ENCODE measurements at places on chromosomes 2 and 18.

DNA sequence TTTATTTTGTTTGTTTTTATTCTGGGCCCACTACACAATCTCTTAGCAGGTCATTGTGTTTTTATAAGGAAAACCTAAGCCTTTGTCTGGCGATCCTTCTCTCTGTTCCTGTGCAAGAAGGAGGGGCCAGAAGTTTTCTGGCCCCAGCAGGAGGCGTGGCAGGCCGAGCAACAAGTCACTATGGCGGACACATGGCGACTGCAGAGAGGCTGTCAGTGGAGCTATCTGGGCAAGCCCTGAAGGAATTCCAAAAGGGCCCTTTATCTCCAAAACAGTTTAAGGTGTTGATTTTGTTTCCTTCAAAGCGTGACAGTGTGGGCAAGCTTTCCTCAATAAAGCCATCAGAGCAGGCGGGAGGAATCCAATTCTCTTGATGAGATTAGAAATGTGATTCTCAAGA is 118.8 kb upstream of the CTAGE1 start:
- no peak for DNase-seq

DNA sequence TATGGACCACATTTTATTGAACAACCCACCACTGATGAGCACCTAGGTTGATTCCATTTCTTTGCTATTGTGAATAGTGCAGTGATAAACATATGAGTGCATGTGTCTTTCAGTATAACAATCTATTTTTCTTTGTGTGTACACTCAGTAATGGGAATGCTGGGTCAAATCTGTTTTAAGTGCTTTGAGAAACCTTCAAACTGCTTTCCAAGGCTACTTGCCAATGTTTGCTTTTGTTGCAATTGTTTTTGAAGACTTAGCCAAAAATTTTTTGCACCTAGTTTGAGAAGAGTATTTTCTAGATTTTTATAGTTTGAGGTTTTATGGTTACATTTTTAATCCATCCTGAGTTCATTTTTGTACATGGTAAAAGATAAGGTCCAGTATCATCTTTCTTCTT is 587.4 kb upstream of the SETBP1 start:
- DNase-seq: no peak

- DNase-seq: no peak
Measured at GRCh38 chr2:239459606-239460005, 58.8 kb upstream of the HDAC4 start.

DNA sequence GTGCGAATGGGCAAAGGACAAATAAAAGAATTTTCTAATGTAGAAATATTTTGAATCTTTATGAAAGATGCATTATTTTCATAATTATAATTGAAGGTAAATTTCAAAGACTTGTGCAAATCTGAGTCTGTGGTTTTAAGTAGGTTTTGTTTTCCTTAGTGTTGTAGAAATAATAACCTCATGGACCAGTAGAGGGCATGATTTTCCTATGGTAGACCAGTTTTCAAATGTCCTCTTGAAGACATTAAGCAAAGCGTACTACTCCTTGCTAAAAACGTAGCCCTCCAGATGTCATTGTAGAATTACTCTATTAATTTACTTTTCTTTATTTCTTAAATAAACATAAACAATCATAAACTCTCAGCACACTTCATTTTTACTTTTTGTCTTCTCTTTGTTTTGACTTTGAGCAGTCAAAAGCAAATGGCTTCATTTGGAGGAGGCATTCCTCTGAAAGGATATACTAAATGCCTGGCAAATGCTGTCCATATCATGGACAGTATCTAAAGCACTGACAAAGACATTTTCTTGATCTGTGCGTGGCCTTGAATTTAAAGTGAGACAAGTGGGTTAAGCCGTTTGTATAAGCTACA is 85.8 kb upstream of the FAM237A start:
- peak; percentile 7 for DNase-seq

DNA sequence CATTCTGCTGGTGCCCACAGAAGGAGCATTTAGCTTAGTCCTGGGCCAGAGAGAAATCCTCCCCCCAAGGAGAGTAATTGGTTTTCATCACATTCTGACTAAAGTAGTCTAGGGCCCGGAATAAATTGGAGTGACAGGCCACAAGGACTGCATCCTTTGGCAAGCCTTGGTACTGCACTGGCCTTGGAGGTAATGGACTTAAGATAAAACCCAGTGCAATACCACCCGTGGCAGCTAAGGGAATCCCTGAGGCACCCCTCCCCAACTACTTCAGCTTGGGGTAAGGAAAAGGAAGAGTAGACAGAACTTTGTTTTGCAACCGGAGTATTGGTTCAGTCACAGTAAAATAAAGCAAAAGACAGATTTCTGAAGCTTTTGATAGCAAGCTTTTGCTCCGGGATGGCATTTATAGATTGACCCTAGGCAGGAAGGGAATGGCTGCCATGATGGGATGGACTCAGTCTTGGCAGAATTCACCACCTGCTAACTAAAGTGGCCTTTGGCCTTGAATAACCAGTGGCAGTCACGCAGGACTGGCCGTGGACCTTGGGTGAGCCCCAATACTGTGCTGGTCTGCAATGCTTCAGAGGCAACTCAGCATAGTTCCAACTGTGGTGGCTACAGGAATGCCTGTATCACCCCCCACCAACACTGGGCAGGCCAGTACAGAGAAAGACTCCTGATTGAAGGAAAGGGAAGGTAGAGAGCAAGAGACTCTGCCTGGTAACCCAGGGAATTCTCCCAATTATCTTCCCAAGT is 14.1 kb downstream of the ORC4 start:
- DNase-seq: no peak

- no peak for DNase-seq
Measured at GRCh38 chr2:2845806-2846315, 514.8 kb upstream of the MYT1L start.

DNA sequence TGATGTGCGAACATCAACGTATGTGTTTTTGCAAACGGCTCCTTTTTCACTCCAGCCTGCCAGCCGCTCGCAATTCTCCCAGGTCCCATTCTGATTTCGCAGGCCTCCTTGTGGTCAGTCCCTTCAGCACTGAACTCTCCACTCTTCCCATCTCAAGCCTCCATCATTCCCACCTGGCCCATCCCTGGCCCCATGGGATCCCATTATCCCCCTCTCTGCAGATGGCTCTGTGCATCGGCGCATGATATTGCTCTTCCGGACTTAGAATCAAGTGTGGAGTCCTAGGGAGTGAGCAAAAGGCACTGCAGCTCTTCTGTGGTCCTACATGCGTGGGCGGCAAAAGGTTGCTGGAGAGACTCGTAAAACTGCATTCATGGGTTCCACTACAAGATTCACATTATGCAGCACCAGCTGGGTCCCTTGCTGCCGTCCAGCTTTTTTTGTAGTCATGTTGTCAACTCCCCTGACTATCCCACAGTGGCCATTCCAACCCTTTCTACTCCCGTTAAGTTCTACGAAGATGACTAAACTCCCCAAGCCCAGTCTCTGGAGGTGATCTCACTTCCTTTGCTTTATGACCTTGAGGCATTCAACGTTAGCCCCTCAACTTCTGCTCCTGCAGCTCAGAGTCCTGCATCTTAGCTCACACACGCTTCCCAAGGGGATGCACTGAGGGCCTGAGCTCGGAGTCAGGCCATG is 125.3 kb upstream of the NRP2 start:
- no peak for DNase-seq

DNA sequence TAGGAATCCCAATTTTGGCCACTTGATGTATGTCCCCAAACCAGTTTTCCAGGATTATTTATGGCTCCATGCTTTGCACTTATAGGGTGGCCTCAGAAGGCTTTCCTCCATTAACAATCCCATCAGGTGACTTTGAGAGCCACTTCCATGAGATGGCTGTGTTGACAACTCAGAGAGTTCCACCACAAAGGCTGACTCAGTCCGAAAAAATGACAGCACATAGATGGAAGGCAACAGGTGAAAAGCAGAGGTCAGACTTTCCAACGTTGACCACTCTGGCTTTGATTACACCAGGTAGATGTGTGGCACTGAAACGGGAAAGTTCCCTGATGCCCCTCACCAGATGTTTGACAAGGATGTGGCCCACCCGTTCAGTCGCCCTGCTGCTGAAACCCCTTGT is 431.4 kb upstream of the TNP1 start:
- DNase-seq: no peak

- DNase-seq: no peak
Measured at GRCh38 chr2:75491129-75491753, 69.5 kb downstream of the EVA1A start.

GRCh38 chr2:174198846-174199564 is 49.3 kb downstream of the OLA1 start:
- no peak for DNase-seq

- no peak for DNase-seq
Measured at GRCh38 chr18:32048507-32049091, 30.0 kb downstream of the RNF125 start.

- no peak for DNase-seq
Measured at GRCh38 chr18:59820663-59821062, 79.1 kb upstream of the PMAIP1 start.

DNA sequence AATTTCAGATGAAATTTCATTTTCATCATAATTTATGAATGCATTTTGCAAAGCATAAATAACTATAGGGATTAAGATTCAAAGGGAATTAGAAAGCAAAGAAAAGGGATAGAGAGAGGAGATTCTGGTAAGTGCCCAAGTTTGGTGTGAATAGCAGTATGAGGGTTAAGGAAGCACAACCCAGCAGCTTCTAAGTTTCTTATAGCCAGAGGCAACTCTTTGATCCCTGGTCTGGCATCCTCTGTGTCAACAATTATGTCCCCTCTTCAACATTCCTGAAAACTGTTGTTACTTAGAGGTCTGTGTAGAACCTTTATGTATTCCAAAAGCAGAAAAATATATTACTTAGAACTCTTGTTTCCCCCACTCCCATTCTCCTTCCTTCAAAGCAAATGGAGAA is 171.6 kb upstream of the SATB2 start:
- DNase-seq: no peak

- no peak for DNase-seq
Measured at GRCh38 chr18:12883372-12883683, 709 bp downstream of the PTPN2 start.
